Mucosa of gallbladder (tissue), 1 donor: ENCODE measurements at places on chromosomes 6 and 20. TPM values are rescaled to one million over a fixed set of nuclear protein-coding genes. Genes with fewer than 3 reads are reported as not detected.

DNA sequence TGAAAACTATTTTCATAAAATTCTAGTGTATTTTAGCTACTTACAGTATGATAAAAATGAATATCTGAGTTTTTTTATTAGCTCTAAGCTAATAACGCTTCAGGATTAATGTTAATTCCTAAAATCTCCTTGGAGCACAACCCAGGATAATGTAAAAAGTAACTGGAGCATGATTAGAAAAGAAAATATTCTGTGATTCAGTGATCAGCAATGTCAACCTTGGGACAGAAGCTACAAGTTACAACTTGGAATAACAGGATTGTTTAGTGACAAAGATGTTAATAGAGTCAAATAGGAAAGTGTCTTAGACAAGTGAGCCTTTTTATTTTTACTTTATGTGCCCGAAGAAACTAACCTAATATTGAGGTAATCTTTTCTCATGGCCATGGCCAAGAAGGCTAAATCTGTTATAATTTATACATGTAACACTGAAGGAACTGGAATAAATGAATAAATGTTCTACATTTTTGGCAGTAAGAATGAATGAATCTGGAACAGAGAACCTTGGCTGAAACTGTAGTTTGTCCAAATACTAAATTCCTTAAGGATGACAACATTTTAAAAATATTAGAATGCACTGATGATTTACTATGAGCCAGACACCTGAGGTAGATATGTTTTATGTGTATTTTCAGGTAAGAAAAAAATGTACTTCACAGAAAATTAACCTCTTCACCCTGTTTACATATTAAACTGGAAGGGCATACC lies 994.0 kb downstream of the GRIK2 start:
- no peak for DNase-seq

GRCh38 chr20:37366743-37367142 lies 20.8 kb downstream of the SRC start:
- no peak for DNase-seq

GRCh38 chr20:47676912-47677634 lies 108.2 kb downstream of the SULF2 start:
- DNase-seq: no peak

DNA sequence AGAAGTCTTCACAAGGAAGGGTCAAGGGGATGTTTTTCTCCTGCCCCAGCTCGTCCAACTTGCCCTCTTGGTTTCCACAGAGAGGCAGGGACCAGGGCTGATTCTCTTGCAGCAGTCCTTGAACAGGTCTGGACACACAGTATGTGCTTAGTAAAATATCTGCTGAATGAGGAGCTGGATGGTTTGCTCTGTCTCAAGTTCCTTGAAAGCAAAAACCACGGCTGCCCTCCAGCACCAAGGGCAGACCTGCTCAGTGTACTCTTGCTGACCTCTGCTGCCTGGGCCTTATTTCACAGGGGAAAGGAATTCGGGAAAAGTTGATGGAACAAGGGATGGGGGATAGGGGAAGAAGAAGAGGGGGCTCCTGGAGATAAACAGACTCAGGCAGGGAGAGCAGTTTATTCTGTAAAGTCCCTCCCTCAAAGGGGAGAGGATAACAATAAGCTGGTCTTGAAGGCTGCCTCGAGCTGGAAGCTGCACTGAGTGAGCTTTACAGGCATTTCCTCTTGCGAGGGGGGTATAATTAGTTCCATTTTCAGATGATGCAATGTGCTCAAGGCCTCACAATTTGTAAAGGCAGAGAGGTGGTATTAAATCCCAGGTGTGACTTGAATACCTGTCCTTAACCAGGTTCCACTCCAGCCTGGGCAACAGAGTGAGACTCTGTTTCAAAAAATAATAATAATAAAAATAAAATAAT lies 10.3 kb downstream of the KCNK5 start:
- no peak for DNase-seq

- no peak for DNase-seq
Observed at GRCh38 chr6:4008324-4009047, 70.5 kb downstream of the FAM217A start.

- DNase-seq: no peak
Observed at GRCh38 chr6:6738922-6739716, 150.6 kb downstream of the LY86 start.

GRCh38 chr6:46799657-46800056 lies 6.5 kb downstream of the MEP1A start:
- no peak for DNase-seq

DNA sequence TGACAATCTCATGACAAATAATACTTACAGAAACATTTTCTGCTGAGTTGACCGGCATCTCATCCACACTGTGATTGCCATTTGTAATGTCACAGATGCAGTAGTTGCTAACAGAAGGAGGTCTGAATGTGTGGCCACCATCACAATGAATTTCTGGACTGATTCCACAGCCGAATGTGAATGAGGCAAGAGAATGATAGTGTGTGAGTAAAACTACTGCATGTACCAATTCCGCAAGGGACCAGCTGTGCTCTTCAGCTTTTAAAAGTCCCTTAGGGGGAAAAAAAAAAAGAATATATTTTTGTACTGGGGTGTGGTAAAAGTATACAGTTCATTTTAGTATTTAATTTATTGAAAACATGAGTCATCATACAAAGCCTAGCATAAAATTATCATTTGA lies 96.2 kb downstream of the SESN1 start:
- no peak for DNase-seq

GRCh38 chr6:127880429-127880828 lies 20.4 kb downstream of the THEMIS start:
- no peak for DNase-seq

DNA sequence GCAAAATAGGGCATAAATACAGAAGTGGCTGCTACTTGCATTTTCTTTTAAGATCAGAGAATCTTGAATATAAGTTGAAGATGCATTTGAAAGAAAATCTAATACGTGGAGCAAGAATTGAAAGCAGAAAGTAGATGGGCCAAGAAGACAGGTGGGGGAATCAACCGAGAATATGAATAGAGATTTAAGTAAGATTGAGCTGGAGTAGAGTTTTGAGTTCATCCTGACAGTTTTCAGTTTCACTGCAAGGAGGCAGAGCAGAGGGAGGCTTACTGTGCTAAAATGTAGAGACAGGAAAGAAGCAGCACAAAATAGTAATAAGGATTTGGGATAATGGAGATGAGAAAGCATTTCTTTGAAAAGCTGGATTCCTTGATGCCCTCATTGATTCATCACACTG lies 214.5 kb downstream of the GJA1 start:
- DNase-seq: no peak

DNA sequence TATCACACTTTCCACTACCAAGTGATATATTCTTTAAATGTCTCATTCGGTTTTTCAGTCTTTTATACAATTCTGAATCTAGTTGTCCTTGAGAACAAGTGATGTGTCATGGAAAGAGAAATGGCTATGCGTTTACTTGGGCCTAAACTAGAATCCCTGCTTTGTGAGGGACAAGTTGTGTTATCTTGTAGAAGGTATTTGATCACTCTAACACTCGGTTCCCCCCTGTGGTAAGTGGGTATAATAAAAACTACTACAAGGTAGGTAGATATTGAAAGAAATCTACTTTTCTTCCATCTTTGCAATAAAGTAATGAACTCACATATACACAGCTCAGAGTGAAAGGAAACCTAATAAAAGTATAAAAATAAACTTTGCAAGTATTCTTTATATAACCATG lies 108.9 kb downstream of the MANEA start:
- no peak for DNase-seq

GRCh38 chr6:52532457-52532856 lies 44.4 kb downstream of the TRAM2 start:
- DNase-seq: no peak

DNA sequence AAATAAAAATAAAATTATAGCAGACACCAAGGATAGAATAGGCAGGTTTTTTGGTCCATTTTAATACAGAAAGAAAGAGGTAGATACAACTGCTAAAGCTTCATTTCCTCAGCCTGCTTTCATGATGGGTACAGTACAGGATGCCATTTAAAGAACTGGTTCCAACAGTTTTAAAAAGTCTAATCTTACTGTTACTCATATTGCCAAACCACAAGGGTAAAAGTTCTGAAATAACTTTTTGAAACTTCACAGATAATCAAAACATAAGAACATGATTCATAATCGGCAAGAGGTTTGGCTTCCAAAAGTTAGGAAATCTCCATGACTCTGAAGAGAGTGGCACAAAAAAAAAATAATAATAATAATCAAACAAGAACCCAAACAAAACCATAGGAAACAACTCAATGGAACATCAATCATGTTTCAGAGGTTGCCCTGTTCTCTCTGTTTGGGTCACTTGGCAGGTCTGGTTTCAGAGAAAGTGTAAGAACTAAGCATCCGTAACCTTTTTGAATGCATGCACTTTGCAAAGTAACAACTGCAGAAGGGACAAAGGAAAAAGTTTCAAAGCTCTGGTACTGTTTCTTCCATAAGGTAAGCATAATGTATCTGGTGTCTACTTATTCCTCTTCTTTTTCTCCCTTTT lies 79.7 kb downstream of the SMLR1 start:
- no peak for DNase-seq

PGM3 gene
- 50.4 TPM for total RNA-seq

C20orf204 gene
- 1.7 TPM for total RNA-seq

CAGE1 gene
- not detected for total RNA-seq

PLCB4 gene
- total RNA-seq: 27.2 TPM
